Activated T-cell treated with anti-CD3 and anti-CD28 coated beads, Interleukin-2, amount 50 U/mL, for 24 hours (primary cell): ENCODE measurements at places on chromosomes 1 and 21.

- no peak for DNase-seq
Observed at GRCh38 chr1:246809473-246809872, 85.3 kb downstream of the SCCPDH start.

- DNase-seq, result no peak
Observed at GRCh38 chr1:103516693-103517092, 8.8 kb upstream of the RNPC3 start.

GRCh38 chr1:34115233-34115632, 49.8 kb downstream of the CSMD2 start:
- no peak for DNase-seq

- no peak for DNase-seq
Observed at GRCh38 chr1:34844252-34844634, 15.3 kb downstream of the SMIM12 start.

DNA sequence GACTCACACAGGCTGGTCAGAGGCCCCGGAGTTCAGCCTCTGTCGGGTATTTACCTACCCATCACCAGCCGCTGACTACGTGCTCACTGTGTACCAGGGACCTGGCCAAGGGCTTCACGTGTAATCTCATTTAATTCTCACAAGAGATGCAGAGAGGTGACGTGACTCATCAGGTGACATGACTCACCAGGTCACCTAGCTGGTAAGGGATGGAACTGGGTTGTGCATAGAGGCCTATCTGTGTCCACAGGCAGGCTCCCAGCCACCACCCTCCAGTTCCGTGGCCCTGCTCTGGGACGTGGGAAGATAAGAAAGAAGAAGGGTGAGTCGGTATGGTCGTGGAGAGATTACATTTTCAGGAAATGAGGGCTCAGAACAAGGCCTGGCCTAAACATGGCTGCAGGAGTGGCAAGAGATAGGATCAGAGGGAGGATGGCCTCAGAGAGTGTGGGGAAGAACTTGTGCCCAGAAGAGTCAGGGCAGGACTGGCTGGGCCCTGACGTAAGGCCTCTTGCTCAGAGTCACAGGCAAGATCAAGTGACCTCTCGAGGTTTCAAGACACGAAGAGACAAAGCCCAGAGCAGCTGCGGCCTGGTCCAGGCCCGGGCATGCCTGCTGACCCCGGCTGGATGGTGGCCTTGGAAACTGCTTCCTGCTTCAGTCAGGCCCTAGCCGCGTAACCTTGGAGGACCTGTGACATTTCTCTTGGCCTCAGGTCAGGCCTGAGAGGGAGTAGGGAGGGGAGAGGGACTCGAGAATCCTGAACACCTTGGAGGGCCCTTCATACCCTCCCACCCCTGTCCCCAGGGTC, 52.7 kb upstream of the WASF2 start:
- no peak for DNase-seq

DNA sequence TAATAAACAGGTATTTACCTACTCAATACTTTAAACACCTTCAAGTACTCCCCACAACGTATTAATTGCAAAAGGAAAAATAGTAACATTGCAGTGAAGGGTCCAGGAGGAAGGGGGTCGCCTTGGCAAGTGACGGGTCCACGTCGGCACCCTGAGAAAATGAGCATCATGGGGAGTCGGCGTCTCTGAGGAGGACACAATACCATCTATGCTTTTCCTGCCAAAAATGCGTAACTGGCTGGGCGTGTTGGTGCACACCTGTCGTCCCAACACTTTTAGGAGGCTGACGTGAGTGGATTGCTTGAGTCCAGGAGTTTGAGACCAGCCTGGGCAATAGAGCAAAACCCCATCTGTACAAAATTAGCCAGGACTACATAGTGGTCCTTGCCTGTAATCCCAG, 7.3 kb downstream of the FTCD start:
- no peak for DNase-seq

DNA sequence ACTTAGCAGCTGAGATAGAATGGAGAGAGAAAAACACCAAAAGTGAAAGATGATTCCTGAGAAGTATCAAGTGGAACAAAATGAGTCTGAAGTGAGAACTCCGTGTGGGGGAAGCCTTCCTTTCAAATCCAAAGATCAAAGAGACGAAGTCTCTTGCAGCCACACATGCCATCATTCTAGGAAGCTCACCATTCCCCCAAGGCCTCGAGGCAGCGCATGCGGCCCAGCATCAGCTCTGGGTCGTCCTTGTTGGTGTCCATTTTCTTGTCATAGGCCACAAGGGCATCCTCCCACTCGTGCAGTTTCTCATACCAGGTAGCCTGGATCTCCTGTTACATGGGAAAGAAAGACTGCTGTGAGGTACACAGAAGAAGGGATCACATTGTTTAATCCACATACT, 32.2 kb upstream of the ANGPTL7 start:
- DNase-seq, result peak; percentile 34

GRCh38 chr1:246583056-246583440, 16.8 kb downstream of the CNST start:
- DNase-seq, result no peak

DNA sequence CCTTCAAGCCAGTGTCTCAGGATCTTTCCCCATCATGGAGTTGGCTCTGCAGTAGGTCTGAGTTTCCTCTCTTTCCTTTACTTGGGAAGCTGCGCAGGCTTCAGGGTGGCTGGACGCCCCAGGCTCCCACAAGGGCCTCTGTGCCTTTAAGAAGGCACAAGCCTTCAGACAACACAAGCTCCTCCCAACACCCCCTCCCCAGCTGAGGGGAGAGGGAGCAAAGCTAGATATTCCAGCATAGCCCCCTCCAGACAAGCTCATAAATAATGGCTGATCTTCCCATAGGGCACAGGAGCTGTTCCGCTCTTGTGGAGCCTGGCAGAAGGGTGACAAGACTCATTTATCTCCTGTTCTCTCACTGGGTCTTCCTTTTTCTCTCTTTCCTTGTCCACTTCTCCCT, 27.9 kb upstream of the ATP2B4 start:
- DNase-seq, result no peak
